ENCODE measurements at places on chromosomes 4 and X.

DNA sequence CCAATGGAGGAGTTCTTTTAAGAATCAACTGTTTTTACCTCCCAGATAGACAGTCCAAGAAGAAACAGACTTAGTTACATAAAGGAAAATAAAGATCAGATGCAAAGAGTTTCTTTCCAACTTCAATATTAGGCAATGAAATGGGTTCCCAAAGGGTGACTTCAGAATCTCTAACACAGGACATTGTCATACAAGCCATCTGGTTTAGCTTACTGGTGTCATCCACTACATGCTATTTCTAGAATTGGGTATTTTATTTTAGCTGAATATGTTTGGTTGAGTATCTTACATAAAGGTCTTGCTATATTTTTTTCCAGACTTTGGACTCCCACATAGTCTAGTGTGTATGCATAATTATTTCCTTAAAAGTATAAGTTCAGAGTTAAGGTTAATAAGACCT is 162.1 kb upstream of the SLC7A11 start:
- DNase-seq: no peak

- DNase-seq: no peak
Observed at GRCh38 chrX:18422886-18423285, 2.5 kb upstream of the CDKL5 start.

DNA sequence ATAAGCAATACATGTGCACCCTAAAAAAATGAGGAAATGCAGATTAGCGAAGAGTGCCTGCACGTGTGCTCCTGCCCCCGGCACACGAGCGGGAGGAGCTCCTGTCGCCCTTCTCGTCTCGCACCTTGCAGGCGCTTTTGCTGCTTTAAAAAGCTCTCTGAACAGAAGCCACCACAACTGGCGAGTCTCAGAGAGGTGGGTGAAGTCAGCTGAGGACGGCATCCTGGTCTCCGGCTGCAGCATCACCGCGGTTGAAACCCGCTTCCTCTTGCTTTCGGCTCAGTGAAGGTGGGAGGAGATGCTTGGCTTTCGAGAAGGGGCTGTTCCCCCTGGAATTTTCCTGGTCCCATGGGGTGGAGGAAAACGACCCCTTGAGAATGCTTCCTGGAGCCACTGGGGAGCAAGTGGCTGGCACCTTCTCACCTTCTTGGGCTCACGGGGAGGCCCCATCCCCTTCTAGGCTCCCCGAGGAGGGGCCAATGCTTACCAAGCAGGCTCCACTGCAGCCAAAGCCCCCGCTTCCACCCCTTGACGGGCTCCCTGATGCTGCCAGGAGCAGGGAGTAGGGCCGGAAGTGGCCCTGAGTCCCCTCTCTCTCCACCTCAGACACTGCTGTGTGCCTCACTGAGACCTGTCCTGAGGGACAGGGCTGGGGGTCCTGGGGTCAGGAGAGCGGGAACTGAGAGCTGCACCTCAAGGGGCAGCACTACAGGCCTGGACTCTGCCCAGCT is 29.2 kb upstream of the MXD4 start:
- DNase-seq: no peak

DNA sequence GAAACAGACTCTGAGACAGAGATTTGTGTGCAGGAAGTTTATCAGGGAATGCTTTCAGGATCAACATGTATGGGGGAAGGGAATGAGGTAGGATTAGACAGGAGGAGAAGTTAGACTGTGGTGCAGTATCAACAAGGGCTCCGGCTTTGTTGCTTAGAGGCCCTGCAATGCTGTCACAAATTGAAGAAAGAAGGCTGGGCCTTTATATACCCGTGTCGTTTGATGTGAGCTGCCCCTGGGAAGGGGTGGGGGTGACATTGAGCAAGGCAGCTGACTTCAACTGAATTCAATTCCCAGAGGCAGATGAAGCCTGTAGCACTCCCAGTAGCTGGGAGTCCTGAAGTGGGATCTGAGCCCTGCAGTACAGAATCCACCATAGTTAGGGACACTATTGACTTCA is 29.5 kb upstream of the USP9X start:
- no peak for DNase-seq

GRCh38 chrX:118225711-118226428 is 109.3 kb upstream of the KLHL13 start:
- no peak for DNase-seq

GRCh38 chr4:3211866-3212265 is 37.1 kb upstream of the MSANTD1 start:
- DNase-seq: no peak

GRCh38 chr4:161841759-161842158 is 322.0 kb downstream of the FSTL5 start:
- no peak for DNase-seq

GRCh38 chr4:48248559-48248953 is 21.1 kb downstream of the TEC start:
- no peak for DNase-seq

GRCh38 chr4:31995943-31996901 is 1276.1 kb downstream of the PCDH7 start:
- DNase-seq: no peak

GRCh38 chr4:128565565-128566186 is 243.8 kb upstream of the JADE1 start:
- DNase-seq: no peak

GRCh38 chr4:39571054-39571453 is 43.8 kb upstream of the UGDH start:
- no peak for DNase-seq

- DNase-seq: no peak
Observed at GRCh38 chr4:12304905-12305304, 876.2 kb upstream of the HS3ST1 start.

DNA sequence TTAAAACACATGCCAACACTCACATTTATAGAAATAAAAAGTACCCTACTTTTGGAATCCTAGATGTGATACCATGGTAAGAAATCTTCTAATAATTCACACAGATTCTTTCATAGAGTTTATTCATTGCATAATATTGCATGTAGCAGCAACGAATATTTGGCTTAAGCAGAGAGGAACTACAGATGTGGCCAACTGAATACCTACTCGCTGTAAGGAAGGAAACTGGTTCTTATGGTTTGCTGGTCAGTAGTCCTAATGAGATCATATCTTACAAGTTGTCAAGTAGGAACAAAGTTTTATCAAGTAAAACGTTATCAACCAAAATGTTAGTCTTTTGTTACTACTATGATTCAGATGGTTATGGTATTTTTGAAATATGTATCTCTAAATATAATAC is 996.1 kb downstream of the PDHA2 start:
- DNase-seq: no peak

DNA sequence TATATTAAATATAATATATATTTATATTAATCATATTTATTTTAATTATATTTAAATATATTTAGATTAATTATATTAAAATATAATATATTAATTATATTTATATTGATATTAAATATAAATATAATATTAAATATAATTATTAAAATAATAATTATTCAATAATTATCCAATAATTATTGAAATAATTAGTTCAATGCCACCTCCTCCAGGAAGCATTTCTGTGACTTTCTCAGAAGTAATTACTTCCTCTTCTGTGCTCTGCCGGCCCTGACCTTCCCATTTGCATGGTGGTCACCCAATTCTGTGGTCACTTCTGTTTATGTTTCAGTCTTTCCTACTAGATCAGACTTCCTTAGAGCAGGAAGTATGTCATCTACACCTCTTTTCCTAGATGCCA is 45.8 kb downstream of the EVC2 start:
- DNase-seq: no peak

GRCh38 chrX:63503541-63503940 is 152.4 kb upstream of the SPIN4 start:
- peak; percentile 78 for DNase-seq

DNA sequence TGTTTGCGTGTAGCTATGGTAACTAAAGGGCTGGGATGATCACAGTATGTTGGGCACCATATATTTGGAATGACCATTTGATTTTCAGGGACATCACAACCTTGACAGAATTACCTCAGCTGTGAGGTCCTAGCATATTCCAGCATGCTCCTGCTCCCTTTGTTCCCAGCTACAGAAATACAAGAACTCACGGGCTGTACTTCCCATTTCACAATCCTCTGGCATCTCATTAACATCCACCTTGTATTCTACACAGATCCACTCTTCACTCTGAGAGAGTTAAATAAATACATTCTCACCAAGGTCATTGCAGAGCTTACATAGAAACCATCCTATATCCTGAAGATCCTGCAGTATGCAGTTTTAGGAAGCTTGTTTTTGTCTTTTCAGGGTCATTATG is 169.7 kb downstream of the FRMPD4 start:
- no peak for DNase-seq

DNA sequence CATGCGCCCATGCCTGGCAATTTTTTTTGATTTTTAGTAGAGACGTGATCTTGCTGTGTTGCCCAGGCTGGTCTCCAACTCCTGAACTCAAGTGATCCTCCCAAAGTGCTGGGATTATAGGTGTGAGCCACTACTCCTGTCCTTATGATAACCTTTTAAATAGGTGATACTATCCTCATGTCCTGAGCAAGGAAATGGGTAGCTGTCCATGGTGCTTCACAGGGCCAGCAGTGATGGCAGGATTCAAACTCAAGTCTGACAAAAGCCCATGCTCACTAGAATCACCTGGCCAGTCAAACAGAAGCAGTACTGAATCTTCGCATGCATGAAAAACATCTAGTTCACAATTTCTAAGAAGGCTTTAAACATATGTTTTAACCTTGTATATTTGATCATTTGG is 235.1 kb downstream of the NR3C2 start:
- DNase-seq: no peak
